ENCODE measurements at places on chromosomes 1 and 21. TPM values are rescaled to one million over a fixed set of nuclear protein-coding genes. Genes with fewer than 3 reads are reported as not detected.

The TCHHL1 gene
- not detected for total RNA-seq

The RBP7 gene
- not detected for total RNA-seq

The PYHIN1 gene
- 23.9 TPM for total RNA-seq

The SYPL2 gene
- total RNA-seq, result 0.07 TPM

The IL10RB gene
- total RNA-seq, result 23.4 TPM

The KCNE2 gene
- not detected for total RNA-seq

The MANEAL gene
- 8.0 TPM for total RNA-seq

The HMGCS2 gene
- not detected for total RNA-seq

The LIN28A gene
- not detected for total RNA-seq

The NUP210L gene
- total RNA-seq, result not detected

The MKNK1 gene
- total RNA-seq, result 32.4 TPM

GRCh38 chr1:41560931-41561330 is 76.4 kb upstream of the EDN2 start:
- no peak for DNase-seq

GRCh38 chr1:17773591-17774326 is 18.6 kb downstream of the ACTL8 start:
- DNase-seq, result no peak

DNA sequence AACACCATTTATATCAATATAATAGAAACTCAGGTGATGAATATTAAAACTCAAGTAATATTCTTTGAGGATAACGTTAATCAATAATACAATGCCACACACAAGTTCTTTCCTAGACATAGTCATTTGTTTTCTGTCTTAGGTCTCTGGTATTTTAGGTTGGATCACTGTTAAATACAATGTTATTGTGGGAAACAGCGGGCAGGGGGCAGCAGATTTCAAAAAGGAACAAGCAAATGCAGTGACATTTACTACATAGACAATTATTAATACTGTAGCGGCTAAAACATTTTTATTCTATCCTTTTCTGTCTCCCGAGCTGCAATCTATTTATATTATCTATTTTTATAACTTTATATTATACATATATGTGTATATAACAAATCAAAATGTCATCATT is 186.4 kb upstream of the ZNHIT6 start:
- DNase-seq, result no peak

DNA sequence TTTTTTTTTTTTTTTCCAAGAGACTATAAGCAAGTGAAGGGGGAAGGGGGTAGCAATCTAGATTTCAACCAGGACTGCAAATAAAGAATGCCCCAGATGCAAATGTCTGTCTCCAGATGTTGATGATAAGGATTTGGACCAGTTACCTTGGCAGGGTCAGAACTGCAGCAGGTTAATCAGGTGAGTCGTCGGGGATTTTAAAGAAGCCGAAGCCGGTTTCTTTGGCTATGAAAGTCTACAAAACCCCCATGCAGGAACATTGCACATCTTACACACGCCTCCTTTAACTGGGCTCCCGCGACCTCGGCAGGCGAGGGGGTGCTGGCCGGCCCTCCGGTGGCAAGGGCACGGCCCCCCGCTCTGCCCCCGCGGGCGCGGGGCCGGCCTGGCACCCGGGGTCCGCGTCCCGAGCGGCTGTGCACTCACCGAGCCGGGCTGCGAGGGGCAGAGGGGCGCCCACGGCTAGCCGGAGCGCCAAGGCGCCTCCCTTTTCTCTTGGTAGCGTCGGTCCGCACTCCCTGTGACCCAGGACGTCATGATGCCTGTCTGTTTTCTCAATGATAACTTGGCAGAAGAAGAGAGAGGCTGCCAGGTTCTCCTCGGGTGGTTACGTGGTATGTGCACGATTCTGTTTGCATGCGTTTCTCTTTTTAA is 366.3 kb upstream of the ESRRG start:
- no peak for DNase-seq

DNA sequence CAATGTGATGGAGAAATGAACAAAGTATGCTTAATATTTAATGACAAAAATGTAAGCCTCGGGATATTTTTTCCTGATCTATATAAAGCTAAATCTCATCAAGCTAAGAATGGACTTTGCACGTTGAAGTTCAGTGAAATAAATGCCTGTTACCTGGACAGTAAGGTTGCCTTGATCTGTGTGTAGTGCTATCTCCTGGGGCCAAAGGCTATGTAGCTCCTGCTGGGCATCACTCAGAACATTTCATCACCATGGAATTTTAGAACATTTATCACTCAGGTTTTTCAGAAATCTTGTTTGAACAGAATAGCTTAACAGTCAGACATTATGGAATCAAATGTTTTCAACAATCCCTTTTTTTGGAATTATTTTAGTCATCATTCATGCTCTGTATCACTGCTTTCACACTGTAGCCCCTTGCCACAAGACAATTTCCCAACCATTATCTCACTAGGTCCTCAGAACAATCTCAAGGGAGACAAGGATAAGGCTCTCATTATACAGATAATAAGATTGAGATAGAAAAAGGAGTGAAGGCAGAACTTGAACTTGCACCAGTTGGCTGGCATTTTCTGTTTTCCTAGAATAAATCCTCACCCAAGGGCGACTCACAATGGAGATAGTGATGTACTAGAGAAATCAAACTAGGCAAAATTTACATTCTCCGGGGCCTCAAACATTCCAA is 3.7 kb downstream of the OR10J1 start:
- no peak for DNase-seq

DNA sequence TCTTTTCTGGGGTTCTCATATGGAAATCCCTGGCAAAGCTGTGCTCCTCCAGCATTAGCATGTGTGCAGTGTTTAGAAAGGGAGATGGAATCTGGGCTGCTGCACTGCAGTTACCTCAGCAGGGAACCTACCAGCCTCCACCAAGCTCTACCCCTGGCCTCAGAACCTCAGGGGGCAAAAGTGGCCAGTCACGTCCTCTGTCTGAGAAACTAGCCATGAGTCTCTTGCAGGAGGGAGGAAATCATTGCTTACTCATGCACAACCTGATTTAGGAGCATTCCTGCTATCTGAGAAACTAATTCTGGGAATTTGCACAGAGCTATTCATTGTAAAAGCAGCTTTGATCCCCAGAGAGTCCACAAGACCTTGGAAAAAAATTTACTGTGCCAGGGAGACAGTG is 80.6 kb upstream of the IPO9 start:
- DNase-seq, result no peak

- DNase-seq, result no peak
These were observed 3.3 kb downstream of the USP24 start for GRCh38 chr1:55211863-55212262.

GRCh38 chr1:207965392-207966387 is 54.8 kb upstream of the CD34 start:
- DNase-seq, result no peak

DNA sequence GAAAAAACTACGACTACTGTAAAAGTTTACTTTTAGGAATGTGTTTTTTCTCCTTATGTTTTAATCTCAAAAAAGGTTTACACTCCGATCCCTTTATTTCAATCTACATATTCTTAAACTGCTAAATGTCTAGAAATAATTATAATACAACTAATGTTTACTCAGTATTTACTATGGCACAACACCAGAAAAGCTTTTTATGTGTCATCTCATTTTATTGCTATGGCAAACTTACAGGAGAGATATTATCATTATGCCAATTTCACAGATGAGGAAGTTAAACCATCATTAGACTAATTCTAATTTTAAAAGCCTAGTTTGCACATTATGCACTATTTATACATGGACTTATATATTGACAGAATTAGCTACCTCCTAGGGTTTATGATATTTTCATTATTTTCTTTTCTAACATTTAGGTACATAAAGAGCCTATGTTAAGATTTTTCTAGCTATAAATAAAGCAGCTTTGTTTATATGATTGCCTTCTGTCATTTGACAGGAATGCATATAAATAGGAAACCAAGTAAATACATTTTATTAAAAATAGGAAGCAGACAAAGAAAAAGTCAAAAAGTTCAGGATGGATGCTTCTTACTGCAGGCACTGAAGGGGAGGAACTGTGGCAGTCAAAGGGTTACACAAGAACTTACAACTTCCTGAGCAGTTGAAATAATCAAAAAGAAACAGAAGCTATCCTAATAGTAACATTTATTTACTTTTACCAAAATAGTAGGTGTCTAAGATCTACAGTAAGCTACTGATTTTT is 442.4 kb downstream of the LTN1 start:
- DNase-seq, result no peak

DNA sequence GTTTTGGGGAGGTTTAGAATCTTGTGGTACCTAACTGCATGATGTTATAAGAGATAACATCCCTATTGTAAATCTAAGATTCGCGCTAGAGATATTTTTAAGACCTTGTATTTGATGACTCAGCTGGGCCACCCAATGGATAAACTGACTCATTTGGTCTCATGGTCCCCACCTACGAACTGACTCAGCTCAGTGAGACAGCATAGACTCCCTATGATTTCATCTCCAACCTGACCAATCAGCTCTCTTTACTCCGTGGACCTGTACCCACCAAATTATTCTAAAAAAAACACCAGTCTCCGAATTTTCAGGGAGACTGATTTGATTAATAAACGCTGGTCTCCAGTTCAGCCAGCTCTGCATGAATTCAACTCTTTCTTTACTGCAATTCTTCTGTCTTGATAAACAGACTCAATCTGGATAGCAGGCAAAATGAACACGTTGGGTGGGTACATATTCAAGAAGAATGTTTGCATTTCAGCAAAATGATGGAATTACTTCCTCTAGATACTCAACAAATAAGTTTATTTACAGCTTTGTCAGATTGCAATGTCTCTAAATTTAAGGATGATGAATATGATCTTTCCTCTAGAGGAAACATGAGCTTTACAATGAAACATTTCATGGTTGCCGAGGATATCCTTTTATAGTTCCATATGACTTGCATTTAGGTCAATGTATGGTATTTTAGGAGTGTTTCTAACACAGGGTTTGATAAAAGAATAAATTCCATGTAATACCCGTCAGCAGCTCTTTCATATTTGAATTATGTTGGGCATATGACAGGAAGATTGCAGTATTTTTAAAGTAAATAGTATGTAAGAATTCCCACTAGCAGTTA is 516.6 kb upstream of the RGS18 start:
- DNase-seq, result no peak

DNA sequence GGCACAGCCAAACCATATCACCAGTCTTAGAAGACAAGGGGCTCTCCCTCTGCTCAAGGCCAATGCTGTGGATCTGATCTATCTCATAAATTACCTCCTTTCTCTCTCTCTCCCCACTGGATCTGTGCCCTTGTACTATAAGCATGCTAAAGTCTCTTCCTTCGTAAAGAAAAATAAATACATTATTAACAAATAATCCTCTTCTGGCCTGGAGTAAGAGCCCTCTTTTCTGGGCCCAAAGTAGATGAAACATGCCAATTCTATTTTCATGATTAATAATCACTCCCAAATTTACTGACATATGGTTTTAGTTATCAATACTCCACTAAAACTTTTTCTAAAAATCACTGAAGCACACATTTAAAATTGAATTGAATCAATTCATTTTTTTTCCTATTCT is 889.7 kb downstream of the ADGRL2 start:
- no peak for DNase-seq

- peak; percentile 54 for DNase-seq
These were observed at the start of gene ETNK2 for GRCh38 chr1:204151552-204152309. Gene ETNK2 (minus strand): TSS chr1:204152044. CDS start chr1:204151852, 192 bp downstream.

- no peak for DNase-seq
These were observed 219.1 kb upstream of the FMN2 start for GRCh38 chr1:239872626-239873025.

GRCh38 chr1:192066202-192066601 is 92.1 kb upstream of the RGS18 start:
- DNase-seq, result no peak

GRCh38 chr1:228911225-228912210 is 176.2 kb downstream of the RHOU start:
- DNase-seq, result no peak

DNA sequence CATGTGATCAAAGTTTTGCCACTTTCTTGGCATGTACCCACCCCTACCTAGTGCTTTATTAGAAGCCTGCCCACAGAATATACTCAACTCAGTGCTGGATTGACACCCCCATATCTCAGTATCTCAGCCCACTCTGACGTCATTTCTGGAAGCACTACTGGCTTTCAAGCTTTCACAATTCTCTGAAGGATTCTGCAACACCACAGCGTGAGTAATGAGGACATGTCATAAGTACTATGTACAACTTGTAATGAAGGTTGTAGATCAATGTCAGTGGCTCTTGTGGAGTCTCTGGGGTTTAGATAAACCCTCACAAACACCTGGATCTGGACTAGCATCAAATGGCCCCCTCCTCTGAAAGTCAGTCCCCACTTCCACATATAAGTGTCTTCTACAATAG is 57.2 kb downstream of the TNFSF4 start:
- no peak for DNase-seq

GRCh38 chr1:82598812-82599211 is 798.1 kb downstream of the ADGRL2 start:
- DNase-seq, result no peak

- no peak for DNase-seq
These were observed 846.5 kb upstream of the NCAM2 start for GRCh38 chr21:20151741-20152140.

- DNase-seq, result no peak
These were observed 73.3 kb upstream of the FMO3 start for GRCh38 chr1:171017426-171017825.

GRCh38 chr1:188089461-188089860 is 1260.7 kb downstream of the PLA2G4A start:
- DNase-seq, result no peak

DNA sequence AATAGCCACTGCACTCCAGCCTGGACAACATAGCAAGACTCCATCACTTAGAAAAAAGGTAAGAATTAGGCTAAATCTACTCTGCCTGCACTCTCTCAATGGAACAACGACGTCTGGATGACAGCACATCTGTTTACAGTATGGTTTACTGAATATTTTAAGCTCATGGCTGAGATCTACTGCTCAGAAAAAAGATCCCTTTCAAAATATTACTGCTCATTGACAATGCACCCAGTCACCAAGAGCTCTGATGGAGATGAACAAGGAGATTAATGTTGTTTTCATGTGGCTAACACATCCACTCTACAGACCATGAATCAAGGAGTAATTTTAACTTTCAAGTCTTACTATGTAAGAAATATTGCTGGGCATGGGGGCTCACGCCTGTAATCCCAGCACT is 58.0 kb downstream of the SLC27A3 start:
- DNase-seq, result no peak

DNA sequence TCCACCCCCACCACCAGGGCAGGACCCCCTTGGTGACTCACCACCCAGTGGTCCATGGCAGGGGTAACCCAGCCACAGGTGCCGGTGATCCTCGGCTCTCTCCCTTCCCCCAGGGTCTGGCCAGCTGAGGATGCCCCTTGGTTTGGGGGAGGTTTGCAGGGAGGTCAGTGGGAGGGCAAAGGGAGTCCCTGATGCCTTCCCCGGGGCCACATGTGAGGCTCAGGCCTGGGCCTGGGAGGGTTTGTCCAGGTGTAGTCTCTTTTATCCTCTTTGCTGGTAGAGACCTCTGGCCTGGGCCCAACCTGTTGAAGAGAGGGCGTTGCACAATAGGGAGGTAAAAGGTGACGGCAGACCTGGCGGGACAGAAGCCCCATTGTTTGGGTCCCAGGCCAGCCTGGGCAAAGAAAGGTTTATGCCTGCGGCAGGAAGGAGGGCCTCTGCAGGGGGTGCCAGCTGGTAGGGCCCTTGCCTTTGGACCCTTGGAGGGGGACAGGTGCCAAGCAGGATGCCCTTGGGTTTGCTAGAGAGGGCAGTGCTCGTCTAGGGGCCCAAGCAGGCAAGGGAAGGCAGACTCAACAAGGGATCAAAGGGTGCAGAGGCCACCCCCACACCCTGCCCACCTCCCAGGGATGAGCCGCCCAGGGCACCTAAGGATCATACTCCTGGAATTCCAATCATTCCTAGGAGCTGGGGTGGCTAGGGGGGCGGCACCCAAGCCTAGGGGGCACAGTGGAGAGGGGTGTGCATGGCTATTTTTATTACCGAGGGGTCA is 760 bp upstream of the TINAGL1 start:
- no peak for DNase-seq

GRCh38 chr1:100036718-100037655 is 67.2 kb downstream of the SLC35A3 start:
- no peak for DNase-seq
